Astrocyte of the spinal cord (primary cell): ENCODE measurements at places on chromosomes 3 and 15.

- DNase-seq, result no peak
Measured at GRCh38 chr3:185423178-185423577, 60.2 kb downstream of the MAP3K13 start.

GRCh38 chr3:189567766-189568420 is 63.3 kb upstream of the TP63 start:
- DNase-seq, result no peak

GRCh38 chr3:126961791-126962461 is 21.0 kb upstream of the PLXNA1 start:
- DNase-seq, result no peak

DNA sequence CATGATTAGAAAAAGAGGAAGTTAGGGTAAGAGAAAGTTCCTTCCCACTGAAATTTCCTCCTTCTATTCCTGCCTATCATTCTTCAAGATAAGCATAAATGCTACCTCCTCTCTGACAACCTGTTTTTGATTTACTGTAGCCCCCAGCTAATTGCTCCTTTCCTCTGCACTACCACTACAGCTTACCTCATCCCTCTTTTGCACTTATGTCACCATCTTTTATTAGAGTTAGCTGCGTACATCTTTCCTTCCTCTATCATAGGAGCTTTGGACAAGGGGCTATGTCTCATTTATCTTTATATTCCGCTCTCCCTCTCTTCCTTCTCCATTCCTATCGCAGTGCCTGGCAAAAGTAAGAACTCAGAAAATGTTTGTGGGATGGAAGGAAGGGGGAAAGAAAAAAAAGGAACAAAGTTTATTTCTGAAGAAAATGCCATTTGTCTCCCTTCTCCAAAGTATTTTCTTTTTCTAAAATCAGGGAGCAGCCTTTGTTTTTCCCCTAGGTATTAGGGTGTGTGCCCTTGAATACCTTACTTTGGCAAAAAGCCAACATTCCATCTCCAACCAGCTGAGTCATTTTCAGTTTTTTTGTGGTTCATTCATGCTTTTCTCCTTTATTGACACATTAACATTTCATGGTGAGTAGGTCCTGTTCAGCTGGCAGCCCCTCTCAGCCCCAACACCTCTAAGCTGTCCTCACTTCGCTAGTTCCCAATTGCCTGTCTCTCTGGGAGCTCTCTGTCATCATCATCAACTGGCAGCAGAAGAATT is 87.6 kb upstream of the SOX2 start:
- peak; percentile 55 for DNase-seq

DNA sequence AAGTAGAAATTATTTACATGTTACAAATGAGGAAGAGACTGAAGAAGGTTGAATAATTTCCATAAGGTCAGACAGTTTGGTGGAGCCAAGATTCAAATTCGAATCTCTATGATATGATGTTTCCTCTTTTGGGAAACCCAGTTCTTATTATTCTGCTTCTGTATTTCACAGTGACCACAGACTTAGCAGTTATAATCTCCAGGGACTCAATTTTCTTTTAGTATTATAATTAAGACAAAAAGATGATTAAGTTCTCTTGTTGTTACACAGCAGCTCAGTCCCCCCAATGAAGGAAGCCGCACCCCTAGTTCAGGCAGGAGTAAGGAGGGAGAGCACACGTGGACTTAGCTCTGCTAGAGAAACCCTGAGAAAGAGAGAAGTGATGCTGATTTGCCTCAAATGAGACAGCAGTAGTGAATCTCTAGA is 130.6 kb downstream of the CCNL1 start:
- no peak for DNase-seq

GRCh38 chr3:12461097-12461649 is 23.1 kb upstream of the TSEN2 start:
- DNase-seq, result no peak
